GM19239 (cell line): ENCODE measurements at places on chromosomes 1 and 21.
A peak's percentile ranks its signal among the peaks of the same experiment; 100 is the strongest.

- DNase-seq = no peak
These were observed 55.2 kb upstream of the SELENON start for GRCh38 chr1:25744636-25745425.

DNA sequence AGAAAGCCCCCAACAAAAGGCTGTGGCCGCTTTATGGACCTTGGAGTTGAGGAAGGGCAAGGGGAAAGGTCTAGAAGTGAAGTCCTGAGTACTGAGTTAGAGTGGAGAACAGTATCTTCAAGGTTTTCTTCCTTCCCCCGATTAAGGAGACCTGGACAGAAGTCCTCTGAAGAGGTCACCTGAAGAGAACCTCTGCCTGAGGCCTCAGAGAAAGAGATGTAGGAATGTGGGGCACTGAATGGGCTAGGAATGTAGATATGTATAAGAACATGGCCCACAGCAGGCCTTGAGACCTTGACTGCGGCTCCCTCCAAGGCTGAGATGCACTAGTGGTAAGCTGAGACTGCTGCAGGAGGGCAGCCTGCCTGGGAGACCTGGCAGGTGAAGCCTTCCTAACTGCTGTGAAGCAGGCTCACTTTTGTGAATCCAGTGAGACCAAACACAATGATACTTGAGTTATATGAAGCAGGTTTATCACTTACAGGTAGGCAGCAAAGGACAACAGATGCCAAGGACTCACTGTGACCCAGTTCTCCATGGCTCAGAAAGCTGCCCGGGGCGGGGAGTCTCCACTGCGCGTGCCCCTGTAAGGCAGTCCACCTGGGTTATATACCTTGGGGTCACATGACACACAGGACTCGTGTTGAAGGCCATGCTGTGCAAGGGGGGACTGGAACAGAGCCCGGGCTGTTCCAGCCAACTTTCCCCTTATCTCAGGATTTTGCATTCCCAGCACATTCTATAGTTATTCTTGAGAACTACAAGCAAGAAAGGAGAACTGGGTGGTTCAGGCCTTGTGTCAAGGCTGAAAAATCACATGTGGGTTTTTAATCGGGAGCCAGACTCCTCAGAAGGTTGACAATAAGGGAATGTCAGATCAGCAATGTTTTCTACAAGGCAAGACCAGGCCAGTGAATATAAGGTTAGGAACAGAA, 78.8 kb upstream of the PPM1J start:
- no peak for DNase-seq

DNA sequence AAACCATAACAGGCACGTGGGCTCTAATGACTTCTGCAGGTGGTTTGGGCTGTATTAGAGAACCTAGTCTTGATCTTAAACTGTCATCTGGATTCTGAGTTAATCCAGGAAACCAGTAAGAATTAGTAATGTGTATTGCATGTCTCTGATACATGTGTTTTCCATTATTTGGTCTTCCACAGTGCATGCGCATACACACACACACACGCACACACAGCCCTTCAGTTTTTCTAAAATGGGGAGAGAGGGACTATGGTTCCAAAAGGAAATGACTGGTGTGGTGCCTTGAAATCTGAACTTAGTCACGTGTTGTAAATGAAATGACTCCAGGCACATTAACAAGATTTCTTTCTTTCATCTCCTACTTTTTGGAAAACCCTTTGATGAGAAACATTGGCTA, 67.6 kb downstream of the OLFML2B start:
- DNase-seq = no peak

GRCh38 chr1:64309431-64309831, 106.0 kb downstream of the UBE2U start:
- no peak for DNase-seq

DNA sequence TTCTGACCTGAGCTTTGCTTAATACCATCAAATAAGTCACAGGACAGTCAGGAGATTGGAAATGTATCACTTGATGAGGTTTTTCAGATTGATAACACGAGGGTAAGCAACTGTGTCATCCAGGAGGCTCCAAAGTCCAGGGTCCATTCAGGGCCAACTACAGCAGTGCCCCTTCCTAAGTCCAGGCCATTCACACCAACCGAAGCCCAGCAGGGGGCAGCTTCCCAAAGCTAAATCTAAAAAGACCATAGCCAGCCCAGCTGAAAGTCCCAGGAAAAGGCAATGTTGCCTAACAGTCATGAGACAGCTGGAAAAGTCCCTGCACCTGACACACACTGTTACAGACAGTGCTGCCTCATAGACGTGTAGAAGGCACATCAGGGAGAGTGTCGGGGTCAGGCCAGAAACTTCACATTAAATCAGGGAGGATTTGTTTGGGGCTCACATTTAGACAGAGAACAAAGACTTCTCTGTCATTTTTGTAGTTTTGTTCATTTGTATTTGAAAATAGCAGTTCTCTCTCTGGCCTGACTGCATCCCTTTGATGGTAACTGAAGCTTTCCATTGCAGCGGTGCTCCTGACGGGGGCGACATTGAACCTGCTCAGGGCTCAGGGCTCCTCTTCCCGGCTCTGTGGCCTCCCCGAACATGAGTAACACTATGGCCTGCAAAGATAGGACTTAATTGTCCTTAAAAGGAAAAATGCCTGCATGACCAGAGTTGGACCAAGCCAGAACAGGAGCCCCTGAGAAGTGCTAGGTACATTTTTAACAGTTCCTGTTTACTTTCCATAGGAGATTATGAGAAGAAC, 200.4 kb downstream of the NRIP1 start:
- DNase-seq = no peak

- DNase-seq = no peak
These were observed 46.9 kb downstream of the PTP4A2 start for GRCh38 chr1:31891280-31891679.

DNA sequence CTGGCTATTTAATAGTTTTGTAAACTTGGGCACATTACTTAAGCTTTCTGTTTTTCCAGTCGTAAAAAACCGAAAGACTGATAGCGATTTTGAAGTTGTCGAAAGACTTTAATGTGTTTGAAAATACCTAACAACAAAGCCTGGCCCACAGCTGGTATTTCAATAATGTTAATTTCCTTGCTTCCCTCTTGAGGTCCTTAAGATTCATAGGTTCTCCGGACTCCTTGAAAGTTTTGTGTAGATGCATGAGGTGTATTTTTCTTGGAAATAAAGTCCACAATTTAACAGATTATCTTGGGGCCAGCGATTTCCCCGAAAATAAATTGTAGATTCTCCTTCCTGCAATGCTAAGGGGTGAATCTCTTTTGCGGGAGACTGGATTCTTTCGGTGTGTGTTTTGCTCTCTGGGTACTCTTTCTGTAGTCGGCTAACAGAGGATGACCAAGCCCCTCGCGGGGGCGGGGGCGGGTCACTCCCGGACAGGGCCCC, 735 bp upstream of the YTHDF2 start:
- no peak for DNase-seq

GRCh38 chr21:32977216-32977615, 48.5 kb upstream of the OLIG2 start:
- DNase-seq = no peak

DNA sequence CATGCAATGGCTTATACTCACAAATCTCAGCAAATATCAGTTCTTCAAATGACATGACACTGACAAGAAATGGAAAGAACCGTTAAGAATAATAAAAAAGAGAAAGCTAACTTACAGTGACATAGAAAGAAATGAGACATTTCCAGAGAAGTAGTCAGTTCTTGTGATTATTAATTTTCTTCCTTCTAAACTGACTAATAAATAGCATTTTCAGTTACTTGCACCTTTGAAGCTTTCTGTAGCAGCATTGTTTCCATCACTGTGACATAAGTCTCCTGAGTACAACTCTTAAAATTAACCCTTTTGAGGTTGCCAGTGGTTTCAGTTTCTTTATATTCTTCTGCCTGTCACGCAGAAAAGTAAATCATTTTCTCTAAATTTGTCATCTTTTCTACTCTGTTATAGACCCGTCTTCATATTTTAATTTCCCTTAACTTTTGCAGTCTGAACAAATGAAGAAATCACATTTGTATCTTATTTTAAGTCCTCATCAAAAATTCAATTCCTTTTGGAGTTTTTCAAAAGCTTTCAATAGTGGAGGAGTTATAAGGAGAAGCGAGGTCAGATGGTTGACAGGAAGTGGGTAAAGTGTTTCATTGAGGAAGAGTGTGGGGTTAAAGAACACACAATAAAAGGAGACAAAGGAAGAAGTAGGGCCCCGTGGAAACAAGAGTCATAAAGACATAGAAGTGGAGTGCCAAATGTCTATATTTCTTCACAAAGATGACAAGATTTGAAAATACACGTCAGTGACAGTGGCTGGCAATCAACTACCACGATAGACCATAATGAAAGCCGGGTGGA, 57.9 kb upstream of the S1PR1 start:
- peak; percentile 35 for DNase-seq

- DNase-seq = no peak
These were observed 786.6 kb upstream of the RGS18 start for GRCh38 chr1:191371626-191372025.

DNA sequence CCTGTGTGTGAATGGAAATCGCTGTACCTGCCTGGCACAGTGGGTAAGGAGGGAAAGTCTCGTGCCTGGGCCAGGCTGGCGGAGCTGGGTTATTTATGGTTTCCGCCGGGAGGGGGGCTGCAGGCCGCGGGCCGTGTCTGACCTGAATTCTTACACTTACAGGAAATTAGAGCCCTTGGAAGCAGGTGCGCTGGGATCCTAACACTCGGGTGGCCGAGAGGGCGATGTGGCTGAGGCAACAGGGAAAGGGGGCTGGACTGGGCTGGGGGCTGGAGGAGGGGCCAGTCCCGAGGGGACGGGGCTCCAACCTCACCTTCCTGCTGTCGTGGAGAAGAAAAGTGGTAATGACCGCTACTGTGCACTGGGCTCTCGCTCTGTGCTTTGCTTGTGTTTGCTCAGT, 109.4 kb upstream of the WNT4 start:
- DNase-seq = no peak

DNA sequence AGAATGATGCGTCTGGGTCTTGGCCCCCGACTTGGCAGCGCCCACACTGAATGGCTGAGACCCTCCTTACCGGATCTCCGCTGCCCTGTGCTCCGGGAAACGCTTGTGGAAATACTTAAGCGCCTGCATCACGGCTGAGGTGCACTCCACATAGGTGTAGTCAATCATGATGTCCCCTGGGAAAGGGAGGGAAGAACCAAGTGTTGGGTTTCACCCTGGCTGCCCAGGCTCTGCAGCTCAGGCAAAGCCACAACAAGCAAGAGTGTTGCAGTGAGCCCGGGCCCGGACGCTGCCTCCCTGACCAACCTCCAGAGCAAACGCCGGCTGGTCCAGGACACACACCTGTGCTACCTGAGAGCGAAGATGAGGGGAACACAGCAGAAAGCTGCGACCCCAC, 21.5 kb upstream of the SPATC1L start:
- DNase-seq = no peak

GRCh38 chr1:43346636-43347035, 9.0 kb downstream of the MPL start:
- no peak for DNase-seq

GRCh38 chr1:160625725-160626498, 20.9 kb downstream of the SLAMF1 start:
- no peak for DNase-seq

- DNase-seq = no peak
These were observed 46.2 kb downstream of the ZNF648 start for GRCh38 chr1:182015360-182015759.

DNA sequence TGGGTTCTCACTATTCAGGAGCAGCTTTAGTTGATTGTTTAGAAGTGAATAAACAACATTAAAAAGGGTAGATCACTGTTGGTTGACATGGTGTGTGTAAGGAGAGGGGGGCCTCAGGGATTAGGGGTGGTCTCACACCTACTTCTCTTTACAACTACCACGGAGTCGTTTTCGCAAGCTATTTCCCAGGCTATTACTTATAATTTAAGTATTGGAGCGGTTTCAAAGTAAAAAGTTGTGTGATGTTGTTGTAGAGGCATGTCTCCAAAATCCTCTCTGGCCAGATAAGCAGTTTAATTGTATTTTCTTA, 1.3 kb downstream of the GPSM2 start:
- no peak for DNase-seq

DNA sequence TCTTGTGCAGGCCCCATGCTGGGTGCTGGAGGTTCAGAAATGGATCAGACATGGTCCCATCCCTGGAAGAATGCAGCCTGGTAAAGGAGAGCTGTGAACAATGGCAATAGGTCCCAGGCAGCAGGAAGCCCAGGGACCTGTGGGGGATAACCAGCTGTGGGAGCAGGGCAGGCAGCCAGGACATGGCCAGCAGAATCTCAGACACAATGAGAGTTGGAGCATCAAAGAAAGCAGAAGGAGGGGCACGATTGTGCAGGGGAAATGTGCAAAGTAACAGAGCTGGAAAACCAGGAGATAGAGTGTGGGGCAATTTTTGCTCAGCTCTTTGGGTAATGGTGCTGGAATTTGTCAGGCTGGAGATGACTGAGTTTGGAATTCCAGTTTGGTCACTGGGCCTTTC, 44.3 kb downstream of the C8B start:
- DNase-seq = no peak

DNA sequence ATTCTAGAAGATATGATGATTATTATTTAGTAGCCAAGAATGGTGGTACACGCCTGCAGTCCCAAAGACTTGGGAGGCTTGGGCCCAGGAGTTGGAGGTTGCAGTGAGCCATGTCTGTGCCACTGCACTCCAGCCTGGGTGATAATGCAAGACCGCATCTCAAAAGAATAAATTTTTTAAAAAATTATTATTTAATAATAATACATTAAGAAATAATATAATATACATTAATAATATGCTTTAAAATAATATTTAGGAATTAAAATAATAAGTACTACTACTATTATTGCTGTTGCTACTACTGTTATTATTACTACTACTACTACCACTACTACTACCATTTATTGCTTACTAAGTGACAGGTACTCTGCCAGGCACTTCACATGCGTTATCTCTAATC, 27.2 kb downstream of the CCDC30 start:
- DNase-seq = no peak

DNA sequence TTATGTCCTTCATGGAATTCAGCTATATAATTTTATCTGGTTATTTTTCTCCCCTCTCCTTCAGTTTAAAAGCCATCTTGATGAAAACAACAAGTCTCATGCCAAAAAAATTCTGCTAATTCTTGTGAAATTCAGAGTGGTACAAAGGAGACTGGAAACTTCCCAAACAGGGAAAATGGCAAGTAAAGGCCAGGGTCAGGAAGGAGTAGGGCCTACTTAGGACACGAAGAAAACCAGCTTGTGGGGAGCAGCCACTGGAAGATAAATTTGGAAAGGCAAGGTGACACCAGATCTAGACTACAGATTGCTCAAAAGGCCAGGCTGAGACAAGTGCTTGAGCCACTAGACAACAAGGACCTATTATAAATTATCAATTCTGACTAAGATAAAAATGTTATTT, 6.4 kb downstream of the TSTD1 start:
- DNase-seq = no peak

DNA sequence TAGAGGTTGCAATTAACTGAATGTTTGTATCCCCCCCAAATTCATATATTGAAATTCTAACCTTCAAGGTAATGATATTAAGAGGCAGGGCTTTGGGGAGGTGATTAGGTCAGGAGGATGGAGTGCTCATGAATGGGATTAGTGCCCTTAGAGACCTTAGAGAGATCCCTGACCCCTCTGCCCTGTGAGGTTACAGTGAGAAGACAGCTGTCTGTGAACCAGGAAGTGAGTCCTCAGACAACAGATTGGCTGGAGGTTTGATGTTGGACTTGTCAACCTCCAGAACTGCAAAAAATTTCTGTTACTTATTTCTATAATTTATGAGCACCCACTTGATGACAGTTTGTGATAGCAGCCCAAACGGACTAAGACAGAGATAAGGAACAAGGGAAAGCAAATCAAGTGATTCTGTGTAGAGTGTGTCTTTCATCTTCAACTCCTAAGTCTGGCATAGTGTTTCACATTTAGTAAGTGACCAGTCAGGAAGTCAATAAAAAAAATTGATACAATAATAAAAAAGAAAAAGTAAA, 30.0 kb upstream of the RWDD3 start:
- DNase-seq = no peak

- DNase-seq = no peak
These were observed 3.4 kb downstream of the ZCCHC17 start for GRCh38 chr1:31300193-31300592.
